ENCODE measurements at places on chromosomes 2 and 18. TPM values are rescaled to one million over a fixed set of nuclear protein-coding genes. Genes with fewer than 3 reads are reported as not detected.

The RUFY4 gene
- not detected for polyA plus RNA-seq

The HOXD10 gene
- polyA plus RNA-seq = 28.2 TPM

The CDKL4 gene
- not detected for polyA plus RNA-seq

DNA sequence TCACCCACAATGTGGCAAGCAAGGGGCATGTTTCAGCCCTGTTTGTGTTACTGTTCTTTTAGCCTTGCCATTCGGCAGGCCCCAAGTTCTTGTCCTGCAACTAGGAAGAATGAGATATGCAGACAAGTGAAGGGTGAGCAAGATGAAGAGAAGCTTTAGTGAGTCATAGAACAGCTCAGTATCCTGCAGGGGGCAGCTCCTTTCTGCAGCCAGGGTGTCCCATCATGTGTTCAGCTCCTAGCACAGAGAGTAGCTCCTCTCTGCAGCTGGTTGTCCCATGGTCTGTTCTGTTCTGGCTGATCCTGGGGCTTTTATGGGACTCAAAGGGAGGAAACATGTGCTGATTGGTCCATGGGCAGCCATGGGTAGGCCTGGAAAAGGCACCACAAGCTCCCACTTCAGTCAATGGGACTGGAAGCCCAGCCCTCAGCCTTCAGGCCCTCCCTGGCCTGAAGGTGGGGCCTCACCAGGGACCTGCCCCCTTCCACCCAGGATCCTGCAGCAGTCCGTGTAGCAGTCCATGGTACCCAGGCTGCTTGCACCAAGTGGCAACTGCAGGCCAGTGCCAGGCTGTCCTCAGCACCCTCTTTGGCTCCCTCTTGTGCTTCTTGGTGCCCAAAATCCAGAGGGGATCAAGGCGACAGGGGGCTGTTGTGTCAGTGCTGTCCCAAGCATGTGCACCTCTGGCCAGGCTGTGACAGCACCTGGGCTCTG lies 326.4 kb downstream of the NR4A2 start:
- DNase-seq = no peak

- DNase-seq = no peak
Measured at GRCh38 chr2:225236769-225237323, 162.7 kb upstream of the NYAP2 start.

DNA sequence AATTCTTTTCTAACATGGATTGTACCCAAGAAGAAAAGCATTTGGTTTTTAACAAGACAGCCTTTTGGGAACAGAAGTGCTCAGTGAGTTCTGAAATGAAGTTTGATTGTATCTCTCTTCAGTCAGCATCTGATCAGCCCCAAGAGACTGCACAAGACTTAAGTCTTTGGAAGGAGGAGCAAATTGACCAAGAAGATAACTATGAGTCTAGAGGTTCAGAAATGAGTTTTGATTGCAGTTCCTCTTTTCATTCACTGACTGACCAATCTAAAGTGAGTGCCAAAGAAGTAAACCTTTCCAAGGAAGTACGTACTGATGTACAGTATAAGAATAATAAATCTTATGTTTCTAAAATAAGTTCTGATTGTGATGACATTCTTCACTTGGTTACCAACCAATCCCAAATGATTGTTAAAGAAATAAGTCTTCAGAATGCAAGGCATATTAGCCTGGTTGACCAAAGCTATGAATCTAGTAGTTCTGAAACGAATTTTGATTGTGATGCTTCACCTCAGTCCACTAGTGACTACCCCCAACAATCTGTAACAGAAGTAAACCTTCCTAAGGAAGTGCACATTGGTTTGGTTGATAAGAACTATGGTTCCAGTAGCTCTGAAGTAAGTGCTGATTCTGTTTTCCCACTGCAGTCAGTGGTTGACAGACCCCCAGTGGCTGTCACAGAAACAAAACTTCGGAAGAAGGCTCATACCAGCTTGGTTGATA lies 31.2 kb downstream of the ZDBF2 start:
- DNase-seq = no peak

DNA sequence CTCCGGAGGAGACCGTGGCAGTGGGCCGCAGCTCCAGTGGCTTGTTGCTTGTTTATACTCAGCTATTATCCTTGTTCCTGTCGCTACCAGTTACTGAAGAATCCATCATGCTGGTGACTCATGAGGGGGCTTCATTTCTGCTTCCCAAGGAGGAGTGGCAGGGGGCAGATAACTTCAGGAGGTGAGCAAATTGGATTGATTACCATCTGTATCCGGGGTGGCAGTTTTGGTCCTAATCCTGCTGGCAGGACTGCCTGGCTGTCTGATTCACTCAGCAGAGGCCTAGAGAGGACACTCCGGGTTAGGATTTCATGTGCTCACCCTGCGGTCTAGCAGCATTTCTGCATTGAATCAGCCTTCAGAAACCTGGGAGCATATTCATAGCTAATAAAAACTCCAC lies 230.0 kb downstream of the ACTR3 start:
- no peak for DNase-seq

DNA sequence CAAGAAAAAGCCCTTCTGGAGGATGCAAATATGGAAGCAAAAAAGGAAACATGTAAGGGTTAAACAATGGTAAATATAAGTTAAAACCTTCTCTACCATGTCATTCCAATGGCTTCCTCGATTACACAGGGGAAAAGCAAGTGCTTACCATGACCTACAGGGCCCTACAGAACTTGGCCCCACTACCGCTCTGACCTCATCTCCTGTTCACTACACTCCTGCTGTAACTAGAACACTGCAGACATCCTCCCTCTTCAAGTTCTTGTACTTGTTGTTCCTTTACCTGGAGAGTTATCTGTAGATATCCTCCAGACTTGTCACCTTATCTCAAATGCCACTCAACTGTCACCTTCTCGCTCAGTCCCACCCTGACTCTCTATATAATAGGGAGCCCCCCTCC lies 194.6 kb downstream of the L3MBTL4 start:
- no peak for DNase-seq

DNA sequence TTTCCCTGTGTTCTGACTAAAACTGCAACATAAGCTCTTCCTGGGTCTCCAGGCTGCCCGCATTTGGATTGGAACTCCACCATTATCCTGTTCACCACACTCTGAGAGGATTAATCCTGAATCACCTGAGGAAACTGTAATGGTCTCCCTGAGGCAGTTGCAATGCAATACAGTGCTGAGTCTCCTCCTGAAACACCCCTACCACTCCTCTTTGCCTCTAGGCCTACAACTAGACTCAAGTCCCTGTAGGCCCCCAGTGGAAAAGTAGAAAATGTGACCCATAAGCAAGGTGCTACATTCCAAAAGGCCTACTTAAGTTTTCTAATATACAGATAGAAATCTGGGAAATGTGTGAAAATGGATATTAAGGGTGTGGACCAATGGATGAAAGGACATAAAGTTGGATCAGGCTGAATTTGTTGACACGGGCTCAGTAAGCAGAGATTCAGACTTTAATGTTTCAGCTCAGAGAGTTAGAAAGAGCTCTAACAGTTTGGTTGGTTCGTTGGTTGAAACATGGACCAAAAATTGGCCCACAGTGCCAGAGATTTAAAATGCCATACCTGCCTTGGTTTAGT lies 222.3 kb upstream of the ZC3H15 start:
- no peak for DNase-seq

DNA sequence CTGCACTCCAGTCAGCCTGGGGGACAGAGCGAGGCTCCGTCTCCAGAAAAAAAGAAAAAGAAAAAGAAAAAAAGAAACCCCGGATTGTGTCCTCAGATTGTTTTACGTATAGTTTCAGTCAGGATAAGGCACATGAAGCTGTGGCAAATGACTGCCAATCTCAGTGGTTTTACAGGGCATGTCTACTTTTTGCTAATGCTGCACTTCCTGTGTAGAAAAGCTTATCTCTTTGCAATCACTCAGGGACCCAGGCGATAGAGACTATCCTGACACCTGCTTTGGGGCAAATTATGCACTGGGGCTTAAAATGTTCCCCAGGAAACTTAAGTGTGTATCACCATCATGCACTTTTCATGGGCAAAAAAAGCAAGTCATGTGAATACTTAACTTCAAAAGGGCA lies 103.7 kb upstream of the MEIS1 start:
- no peak for DNase-seq

DNA sequence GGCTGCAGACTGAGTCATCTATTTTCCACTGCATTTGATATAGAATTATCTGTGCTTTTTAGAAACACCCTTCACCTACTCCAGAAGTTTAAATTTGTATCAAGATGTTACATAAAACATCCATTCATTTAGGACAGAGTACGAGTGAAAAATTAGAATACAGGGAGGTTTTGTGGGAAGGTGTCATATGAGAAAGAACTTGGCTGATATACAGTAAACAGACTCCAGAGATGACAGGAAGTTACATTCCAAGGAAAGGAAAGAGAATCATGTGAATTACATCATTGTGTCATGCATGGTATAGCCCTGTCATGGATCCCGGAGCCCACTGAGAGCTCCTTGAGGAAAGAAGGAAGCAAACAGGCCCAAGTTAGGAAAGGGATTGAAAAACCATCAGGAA lies 341.5 kb upstream of the PKDCC start:
- DNase-seq = no peak
